ENCODE measurements at places on chromosomes 3 and 15.

- no peak for DNase-seq
These were observed 119.7 kb upstream of the PHLDB2 start for GRCh38 chr3:111739311-111739911.

DNA sequence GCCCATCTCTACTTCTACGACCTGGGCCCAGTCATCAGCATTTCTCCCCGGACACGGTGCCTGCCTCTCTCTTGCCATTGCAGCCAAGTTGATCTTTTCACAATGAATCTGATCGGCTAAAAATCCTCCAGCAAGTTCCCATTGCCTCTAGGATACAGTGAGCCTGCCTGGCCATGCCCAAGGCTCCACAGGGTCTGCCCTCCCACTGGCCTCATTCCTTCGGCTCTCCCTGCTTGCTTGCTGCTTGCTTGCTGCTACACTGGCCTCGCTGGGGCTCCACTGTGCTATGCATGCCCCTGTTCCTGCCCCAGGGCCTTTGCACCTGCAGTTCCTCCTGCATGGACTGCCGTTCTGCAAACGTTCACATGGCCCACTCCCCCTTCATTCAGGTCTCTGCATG, 2.0 kb downstream of the ABTB1 start:
- DNase-seq = no peak

GRCh38 chr3:194472290-194472920, 14.4 kb downstream of the ATP13A3 start:
- DNase-seq = no peak

DNA sequence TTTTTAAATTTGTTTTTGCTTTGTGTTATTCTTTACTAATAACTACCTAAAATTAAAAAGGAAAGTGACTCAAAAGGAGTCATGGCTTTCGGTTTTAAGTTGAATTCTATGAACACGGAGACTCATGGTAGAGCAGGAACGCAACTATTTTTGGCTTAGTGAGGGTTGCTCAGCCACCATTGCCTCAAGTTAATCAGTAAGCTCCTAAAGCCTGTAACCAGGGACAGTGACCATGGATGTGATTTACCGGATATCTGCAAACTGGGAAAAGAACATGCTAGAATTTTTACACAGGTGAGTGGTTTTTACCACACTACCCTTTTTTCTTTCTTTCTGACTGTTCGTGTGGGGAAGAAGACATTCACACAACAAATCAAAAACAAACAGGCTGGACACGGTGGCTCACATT, 11.8 kb downstream of the SLC12A8 start:
- DNase-seq = no peak

- DNase-seq = peak; percentile 55
These were observed 400 bp downstream of the RAB43 start for GRCh38 chr3:129121016-129121791.

GRCh38 chr3:45794660-45795059, 1.7 kb downstream of the SLC6A20 start:
- no peak for DNase-seq

DNA sequence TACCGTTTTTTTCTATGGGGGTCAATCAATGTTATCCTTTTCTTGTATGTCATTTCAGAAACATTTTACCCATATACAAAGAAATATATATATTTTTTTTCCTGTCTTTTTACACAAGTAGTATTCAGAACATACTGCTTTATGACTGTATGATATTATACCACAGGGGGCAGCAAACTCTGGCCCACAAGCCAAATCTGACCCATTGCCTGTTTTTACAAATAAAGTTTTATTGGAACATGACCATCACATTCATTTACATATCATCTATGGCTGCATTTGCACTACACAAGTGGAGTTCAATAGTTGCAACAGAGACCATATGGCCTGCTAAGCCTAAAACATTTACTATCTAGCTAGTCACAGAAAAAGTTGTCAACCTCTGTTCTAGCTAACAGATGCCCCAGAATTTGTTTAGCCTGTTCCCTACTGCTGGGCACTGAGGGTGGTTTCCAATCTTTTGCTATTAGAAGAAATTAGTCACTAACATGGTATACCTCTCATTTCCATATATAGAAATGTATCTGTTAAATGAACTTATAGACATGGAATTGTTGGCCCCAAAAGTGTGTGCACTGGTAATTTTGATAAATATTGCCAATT, 57.7 kb downstream of the BFSP2 start:
- no peak for DNase-seq

- DNase-seq = no peak
These were observed 125.4 kb upstream of the MME start for GRCh38 chr3:154954757-154955156.

DNA sequence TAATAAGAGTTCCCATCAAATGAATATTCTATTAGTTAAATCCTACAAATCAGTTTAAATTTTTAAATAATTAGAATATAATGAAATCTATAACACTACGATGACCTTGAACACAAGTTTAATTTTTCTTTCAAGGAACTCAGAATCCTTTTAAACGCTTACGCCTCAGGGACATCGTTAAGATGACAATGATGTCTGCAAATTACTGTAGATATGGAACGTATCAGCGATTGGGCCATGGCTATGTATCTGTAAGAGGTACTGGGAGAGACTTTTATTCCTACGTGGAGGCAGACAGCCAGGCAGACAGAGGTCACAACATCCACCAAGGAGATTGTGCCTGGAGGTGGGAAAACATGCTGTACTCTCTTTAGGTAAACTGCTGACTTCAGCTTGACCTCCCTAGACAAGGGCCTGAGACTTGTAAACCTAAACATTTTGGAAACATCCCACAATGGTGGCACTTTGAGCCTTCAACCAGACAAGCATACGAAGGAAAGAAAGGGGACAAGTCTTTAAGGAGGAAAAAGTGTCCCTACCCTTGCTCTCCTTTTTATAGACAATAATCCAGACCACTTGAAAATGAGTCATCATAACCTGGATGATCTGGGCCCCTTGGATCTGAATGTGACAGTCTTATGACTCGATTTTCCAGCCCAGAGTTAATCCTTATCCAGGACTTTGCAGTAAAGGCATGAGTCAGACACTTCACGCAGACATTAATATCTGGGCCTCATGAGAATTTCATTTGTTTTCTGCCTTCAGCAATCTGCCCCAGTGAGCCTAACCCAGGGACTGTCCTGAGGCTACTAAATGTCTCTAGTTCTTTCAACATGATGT, 6.8 kb upstream of the LDHAL6B start:
- no peak for DNase-seq

- DNase-seq = no peak
These were observed 31.6 kb downstream of the PGBD4 start for GRCh38 chr15:34133511-34133910.

- DNase-seq = no peak
These were observed 29.5 kb downstream of the RAD54L2 start for GRCh38 chr3:51568036-51568435.

DNA sequence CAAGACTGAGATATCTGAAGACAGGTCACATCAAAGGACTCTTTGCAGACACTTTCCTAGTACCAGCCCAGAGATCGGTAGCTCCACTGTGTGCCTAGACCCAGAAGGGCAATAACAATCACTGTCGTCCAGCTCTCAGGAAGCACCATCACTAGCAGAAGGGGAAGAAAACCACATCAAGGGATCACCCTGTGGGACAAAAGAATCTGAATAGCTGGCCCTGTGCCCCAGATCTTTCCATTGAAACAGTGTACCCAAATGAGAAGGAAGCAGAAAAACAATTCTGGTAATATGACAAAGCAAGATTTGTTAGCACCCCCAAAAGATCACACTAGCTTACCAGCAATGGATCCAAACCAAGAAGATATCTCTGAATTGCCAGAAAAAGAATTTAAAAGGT, 404.4 kb upstream of the NECTIN3 start:
- DNase-seq = no peak

GRCh38 chr3:98780343-98780742, 17.2 kb downstream of the ST3GAL6 start:
- no peak for DNase-seq

DNA sequence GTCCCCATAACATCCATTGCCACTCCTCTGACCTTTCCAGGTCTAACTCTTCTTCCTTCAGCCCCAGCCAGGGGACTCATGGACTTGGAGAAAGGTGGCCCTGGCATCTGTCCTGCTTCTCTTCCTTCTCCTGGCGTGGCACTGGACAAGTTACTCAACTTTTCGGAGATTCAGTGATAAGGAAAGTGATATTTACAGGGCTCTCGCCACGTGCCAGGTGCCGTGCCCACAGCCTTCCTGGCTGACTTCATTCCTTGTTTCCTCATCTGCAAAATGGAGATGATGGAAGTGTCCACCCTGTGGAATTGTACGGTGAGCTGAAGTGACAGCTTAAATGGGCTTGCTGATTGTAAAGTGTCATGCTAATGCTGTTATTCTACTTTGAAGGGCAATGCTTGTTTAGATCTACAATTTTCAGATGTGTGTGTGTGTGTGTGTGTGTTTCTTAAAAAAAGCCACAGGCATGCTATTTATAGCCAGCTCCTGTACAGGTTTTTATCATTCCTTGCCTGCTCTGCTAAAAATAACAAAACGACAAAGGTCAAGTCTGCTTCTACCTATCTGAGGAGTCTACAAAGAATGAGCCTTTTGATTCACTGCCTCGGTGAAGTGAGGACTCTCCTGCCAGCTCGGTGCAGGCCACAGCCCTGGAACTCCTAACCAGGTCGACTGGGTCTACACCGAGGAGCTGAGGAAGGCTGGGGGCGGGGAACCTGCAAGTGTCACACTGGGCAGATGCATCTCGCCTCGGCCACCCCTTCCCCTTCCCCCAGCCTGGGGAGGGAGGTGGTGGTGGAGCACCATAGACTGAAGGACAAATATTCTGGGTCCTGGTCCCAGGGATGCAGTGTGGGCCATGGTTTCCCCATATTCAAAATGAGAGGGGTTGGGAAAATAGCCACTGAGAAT, 11.4 kb upstream of the ATP2B2 start:
- no peak for DNase-seq

GRCh38 chr15:81275711-81276392, 48.1 kb downstream of the STARD5 start:
- no peak for DNase-seq

DNA sequence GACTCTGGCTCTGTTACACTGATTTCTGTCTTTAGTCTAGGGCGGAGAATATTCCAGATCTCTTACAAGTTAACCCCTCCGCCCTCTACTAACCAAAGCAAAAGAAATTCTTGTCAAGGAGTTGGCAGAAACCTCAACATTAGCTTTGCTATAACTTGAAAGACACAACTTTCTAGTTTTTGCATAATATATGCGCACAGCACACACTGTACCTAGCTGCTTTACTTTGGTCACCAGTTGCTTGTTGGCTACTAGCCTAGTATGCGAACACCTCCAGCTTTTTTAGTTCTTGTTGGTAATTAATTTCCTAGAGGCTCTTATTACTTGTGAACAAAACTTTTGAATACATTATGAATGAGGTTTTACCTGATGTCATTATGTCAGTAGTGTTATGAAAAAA, 348.8 kb upstream of the C2CD4B start:
- DNase-seq = no peak

- DNase-seq = no peak
These were observed 153.8 kb downstream of the SPATA16 start for GRCh38 chr3:172987273-172987672.

- DNase-seq = no peak
These were observed 74.6 kb downstream of the KLF13 start for GRCh38 chr15:31401282-31401681.

GRCh38 chr3:134809427-134810051, 14.5 kb downstream of the EPHB1 start:
- DNase-seq = no peak

GRCh38 chr3:154242766-154243165, 81.5 kb downstream of the DHX36 start:
- DNase-seq = no peak

- no peak for DNase-seq
These were observed 20.2 kb upstream of the SLC6A20 start for GRCh38 chr3:45816544-45816943.

DNA sequence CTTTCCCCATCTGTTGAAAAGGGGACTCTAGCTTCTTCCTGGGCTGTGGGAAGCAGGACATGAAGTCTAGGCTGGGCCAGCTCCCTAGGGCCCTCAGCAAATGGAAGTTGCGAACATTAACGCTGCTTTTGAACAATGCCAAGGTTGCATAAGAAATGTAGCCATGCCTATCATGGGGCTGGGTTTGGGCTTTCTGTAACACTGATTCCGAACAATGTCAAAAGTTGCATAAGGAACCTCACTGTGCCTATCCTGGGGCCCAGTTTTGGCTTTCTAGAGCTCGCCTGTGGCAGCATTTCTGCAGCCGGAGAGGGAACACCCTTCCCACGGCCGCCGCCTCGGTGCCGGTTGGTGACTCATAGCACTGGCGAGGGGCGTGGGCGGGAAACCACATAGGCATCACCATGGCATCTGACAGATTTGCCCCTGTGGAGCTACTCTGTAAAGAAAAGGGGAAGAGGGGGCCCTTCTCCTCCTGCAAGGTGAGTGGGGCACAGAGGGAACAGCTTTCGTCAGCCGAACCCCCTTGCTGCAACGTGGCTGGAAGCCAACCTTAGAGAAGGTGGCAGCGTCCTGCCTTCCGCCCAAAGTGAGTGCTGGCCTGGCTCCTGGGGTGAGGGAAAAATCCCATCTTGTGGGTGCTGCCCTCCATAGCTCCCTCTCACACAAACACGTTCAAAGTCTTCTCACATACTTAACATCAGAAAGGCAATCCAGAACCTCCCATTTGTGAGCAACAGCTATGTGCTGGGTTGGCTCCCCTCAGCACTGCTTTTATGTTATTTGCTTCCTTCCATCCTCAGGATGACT, 46.6 kb upstream of the ATP2B2 start:
- peak; percentile 87 for DNase-seq

GRCh38 chr15:59292442-59293151, 80.1 kb downstream of the MYO1E start:
- DNase-seq = no peak

- no peak for DNase-seq
These were observed 176.9 kb upstream of the SOX2 start for GRCh38 chr3:181534781-181535221.

DNA sequence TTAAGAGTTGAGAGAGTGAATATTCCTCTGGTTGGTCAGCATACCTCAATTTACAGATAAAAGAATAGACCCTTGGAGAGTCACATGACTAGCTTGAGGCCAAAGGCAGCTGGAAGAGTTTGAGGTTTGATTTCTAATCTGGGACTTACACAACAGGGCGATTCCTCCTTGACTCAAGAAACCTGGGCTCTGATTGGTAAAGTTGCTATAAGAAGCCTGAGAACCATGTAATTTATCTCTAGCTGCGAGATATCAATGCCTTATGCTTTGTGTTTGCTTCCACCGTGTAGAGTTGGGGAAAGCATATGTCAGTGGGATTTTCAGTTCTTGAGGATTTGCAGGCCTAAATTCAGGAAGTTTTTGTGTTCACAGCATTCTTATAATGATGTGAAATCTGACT, 206.0 kb downstream of the KLHL25 start:
- no peak for DNase-seq

GRCh38 chr3:197460002-197460401, 95.8 kb downstream of the BDH1 start:
- DNase-seq = no peak

GRCh38 chr15:47339800-47340570, 377.3 kb upstream of the SEMA6D start:
- DNase-seq = no peak

DNA sequence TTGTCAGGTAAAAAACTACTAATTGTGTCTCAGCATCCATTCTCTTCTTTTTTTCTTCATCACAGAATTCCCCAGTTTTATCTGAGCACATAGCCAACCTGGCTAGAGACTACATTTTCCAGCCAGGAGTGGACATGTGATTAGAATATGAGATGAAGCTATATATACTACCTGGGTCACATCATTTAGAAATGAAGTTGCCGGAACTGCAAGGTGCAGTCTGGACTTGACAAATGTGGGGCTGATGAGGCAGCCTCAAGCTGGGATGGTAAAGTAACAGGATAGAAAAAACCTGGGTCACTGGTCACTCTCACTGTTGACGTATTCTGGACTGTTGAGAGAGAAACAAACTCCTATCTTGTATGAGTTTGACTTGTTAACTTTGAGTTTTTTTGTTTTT, 99.6 kb downstream of the STRIT1 start:
- no peak for DNase-seq
